ENCODE measurements at places on chromosomes 16 and 17.

DNA sequence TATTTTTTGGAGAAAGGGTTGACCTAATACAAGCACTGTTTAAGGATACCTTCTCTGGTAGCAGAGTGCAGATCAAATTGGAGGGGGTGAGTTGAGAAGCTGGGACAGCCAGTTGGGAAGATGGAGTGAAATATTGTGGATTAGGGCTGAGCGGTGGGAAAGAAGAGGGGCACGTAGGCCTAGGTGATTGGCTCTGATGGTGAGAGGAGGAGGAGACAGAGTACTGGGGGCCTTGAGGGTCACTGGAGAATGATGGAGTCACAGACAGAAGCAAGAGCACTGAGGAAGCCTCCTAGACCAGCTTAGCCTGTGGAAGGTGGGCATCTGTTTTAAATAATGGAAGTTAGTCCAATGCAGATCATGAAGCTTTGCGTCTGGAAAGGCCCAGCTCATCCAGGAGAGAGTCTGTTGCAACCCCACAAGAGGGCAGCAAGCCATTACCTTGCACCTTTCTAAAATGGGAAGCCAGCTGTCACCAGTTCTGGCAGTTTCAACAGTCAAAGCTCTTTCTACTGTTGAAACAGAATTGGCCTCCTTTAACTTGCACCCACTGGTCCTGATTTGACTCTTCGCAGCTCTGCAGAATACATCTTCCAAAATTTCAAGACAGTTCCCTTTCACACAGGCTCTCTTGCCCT lies 11.8 kb downstream of the SLC9A5 start:
- DNase-seq, result no peak

- peak; percentile 88 for DNase-seq
Observed at GRCh38 chr17:75012346-75013091, at the start of gene MRPL58. Gene MRPL58 (plus strand): TSS chr17:75012670. CDS start chr17:75012687, 17 bp downstream.

DNA sequence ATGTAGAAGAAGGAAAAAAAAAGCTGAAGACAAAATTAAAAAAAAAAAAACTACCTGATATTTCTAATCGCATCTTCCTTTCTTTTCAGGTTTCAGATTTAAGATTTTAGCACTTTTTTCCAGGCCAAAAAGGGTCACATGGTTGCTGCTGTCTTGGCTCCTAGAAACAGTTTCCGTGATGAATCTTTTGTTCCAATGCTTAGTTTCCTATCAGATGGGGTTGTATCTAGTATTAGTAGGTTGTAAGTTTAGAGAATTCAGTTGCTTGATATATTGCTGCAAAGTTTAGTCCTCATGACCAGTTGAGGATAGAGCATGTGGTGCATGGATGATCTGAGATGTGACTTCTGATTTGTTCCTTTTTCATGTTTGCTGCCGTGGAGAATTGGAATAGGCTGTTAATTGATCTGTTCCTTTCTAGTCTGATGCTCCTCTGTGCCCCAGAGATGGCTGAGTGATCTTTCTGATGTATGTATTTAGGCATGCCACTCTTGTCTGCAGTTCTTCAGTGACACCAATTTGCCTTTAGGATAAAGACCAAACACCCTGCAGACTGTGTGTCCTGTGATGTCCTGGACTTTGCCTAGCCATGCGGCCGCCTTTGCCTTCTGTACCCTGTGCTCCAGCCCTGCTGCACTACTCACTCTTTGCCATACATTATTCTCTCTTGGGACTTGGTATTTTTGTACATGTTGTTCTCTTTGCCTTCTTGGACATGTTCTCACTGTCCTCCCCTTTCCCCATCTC lies 94.0 kb downstream of the MRTFB start:
- DNase-seq, result no peak

DNA sequence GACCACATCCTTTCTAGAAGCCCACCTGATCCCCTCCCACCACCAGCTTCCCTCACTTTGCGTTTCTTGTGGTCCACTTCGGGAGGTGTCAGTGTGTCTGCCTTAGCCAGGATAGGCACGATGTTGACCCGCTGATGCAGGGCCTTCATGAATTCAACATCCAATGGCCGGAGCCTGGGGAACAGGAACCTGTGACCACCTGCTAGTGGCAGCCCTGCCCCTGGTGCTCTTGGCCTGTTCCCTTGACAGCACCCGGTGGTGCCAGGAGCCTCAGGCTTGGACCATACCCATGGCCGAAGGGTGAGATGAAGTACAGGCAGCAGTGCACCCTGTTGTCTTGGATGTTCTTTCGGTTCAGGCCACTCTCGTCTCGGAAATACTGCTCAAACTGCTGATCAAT lies 7.2 kb upstream of the MTMR4 start:
- no peak for DNase-seq

DNA sequence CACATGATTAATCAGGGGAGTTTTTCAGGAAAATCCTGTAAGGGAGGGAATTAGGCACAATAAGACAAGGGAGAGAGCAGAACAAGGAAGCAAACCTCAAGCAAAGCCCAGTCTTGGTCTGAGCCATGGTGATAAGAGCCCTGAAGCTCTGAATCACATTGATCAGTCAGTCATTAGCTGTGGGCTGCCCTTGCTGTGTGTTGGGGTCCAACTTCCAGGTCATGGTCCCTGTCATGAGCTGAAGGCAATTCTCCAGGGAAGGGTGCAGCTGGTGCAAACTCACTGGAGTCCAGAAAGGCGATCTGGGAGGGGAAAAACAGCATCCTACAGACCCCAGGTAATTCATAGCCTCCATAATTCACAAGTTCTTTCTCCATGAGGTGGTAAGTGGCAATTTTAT lies 89.9 kb downstream of the CYLD start:
- DNase-seq, result no peak

GRCh38 chr17:28892024-28892423 lies 5.5 kb downstream of the FLOT2 start:
- DNase-seq, result no peak

DNA sequence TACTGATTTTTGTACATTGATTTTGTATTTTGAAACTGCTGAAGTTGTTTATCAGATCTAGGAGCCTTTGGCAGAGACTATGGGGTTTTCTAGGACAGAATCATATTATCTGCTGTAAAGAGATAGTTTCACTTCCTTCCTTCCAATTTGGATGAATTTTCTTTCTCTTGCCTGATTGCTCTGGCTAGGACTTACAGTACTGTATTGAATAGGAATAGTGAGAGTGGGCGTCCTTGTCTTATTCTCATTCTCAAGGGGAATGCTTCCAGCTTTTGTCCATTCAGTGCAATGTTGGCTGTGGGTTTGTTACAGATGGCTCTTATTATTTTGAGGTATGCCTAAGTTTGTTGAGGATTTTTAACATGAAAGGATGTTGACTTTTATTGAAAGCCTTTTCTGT lies 290.1 kb downstream of the MAP2K4 start:
- no peak for DNase-seq

- DNase-seq, result no peak
Observed at GRCh38 chr17:9615486-9615885, 29.8 kb upstream of the USP43 start.

- no peak for DNase-seq
Observed at GRCh38 chr17:42687707-42688320, 5.5 kb downstream of the CNTNAP1 start.

DNA sequence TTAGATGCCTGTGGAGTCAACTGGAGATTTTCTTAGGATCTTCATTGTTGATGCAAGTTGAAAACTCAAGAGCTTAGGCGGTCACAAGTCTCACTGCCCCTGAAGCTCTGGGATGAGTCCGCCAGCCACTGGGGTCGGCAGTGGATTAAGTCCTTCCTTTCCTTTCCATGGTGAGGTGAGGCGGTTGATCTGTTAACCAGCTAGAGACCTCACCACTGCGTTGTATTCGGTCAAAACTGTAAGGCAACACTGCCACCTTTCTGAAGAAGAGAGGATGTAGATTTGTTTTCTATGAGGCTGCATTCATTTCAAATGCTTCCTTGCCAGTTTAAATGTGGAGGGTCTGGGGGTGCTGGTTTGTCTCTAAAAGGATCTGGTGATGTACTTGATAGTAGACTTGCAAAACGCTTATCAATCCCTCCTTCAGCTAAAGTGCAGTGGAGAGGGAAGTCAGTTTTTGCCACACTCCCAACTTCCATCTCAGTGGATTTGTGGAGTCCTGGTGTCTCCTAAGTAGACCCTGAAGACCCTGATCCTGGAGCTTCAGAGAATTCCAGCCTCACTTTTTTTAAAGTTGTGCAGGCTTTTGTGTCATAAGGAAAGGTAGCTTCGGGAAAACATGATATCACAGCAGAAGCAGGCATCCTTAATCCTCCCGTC lies 1.7 kb downstream of the MYOCD start:
- no peak for DNase-seq

- no peak for DNase-seq
Observed at GRCh38 chr16:2955438-2955778, 8.7 kb upstream of the KREMEN2 start.

GRCh38 chr16:27346819-27347218 lies 33.0 kb downstream of the IL4R start:
- no peak for DNase-seq

GRCh38 chr16:56057151-56057550 lies 134.1 kb upstream of the GNAO1 start:
- DNase-seq, result no peak

DNA sequence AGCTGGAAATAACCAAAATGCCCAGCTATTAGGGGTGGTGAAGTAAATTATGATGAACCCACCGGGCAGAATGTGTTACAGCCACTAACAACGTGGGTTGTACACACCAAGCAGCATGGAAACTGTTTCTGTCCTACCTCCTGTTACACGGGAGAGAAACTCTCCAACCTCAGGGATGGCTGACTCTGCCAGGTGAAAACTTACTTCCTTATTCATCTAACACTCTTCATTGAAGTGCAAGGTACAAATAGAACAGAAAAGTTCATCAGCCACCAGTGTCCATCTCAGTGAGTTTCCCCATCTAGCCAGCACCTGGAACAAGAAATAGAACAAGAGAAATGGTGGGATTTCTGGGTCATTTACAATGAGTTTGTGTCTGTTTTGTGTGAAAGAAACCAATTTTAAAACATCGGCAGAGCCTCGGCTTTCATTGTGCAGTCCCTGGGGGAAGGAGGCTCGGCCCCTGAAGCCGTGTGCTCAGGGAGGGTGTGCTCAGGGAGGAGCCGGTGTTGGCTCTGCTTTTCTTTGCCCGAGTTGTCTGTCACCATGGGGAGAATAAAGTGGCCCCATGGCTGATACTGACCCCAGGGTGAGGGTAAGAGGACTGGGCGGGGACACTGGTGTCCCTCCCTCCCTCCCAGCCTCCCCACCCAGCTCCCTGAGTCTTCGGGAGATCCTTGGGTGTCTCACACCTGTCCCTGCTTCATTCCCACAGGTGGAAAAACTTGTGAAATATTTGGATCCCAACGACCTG lies 39.8 kb downstream of the RAB11FIP4 start:
- no peak for DNase-seq

DNA sequence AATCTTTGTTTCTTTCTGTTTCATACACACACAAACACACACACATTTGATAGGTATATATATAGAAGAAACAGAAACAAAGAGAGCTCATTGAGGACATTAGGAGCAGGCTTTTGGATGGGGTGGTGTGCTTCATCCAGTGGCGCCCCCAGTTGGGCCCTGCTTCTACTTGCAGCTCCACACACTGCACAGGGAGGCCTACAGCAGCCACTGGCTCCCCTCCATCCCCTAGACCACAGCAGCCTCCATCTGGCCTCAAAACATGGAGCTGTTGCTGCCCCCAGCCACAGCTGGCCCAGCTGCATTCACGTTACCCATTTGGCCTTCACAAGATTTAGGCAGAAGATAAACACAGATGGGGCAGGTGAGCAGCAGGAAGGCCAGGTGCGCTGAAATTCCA lies 33.1 kb upstream of the NF1 start:
- no peak for DNase-seq

DNA sequence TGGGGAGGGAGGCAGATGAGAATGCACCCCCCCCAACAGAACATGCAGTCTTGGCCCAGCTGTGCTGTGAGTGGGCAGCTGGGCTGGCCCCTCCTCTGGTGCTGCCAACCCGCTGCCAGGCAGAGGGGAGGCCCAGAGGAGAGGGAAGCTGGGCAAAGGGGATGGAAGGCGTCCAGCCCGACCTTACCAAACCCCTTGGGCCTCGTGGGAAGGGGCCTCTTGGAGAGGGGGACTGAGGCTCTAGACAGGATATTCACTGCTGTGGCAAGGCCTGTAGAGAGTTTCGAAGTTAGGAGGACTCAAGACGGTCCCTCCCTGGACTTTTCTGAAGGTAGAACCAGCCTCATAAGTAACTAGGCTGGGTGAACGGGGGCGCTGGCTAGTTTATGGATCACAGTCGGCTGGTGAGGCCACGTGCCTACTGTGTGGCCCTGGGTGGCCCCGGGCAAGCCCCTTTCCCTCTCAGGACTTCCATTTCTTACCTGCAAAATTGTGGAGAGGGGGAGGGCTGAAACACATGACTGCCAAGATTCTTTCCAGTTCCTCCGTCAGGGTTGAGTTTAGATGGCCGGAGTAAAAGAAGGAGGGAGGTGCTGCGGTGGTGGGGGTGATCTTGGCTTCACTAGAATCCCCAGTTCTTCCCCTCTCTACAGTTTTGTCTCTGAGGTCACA lies 857 bp upstream of the STAT5A start:
- DNase-seq, result peak; percentile 73

GRCh38 chr17:32927201-32927723 lies 691 bp upstream of the TMEM98 start:
- no peak for DNase-seq

DNA sequence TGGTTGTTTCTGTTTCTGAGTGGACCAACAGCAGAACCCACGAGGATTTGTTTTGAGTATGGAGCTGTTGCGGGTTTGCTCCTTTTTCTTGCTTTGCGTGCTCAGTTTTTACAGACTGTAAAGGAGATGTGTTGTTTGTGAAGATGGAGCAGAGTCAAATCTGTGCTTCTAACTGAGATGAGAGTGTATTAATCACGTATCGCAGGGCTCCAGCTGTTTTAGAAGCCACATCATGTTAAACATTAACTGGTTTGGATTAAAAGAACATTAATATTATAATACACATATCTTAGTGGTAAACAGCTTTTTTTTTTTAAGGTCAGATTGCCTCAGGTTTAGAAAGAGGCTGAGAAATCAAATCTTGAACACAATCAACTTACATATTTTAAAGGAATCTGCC lies 69.4 kb downstream of the YPEL2 start:
- DNase-seq, result no peak

GRCh38 chr16:81846105-81846504 lies 67.0 kb downstream of the PLCG2 start:
- DNase-seq, result no peak

All from hypothalamus (tissue), 51 donors.